T-helper 9 cell (primary cell): ENCODE measurements at places on chromosomes 3 and 15.

GRCh38 chr3:24311881-24312280 is 182.8 kb downstream of the THRB start:
- DNase-seq, result no peak

DNA sequence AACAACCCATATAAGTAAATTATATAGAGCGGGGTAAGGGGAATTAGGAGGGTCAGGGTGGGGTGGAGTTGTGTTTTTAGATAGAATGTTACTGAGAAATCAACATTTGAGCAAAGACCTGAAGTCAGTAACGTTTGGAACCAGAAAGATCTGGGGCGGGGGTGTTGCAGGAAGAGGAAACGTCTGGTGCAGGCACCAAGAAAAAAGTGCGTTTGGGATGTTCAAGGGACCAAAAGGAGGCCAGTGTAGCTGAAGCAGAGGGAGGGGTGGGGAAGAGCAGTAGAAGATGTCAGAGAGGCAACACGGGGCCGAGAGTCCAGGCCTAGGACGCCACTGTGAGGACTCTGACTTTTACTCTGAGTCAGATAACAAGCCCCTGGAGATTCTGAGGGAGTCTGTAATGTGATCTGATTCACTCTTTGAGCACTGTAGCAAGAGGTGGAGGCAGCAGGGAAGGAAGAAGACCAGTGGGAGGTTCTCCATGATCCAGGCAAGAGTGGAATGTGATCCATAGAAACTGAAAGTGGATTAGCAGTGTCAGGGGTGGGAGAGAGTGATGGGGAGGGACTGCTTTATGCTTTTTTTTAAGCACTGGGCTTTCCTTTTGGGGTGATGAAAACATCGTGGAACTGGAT is 179.3 kb upstream of the CHRM5 start:
- no peak for DNase-seq

DNA sequence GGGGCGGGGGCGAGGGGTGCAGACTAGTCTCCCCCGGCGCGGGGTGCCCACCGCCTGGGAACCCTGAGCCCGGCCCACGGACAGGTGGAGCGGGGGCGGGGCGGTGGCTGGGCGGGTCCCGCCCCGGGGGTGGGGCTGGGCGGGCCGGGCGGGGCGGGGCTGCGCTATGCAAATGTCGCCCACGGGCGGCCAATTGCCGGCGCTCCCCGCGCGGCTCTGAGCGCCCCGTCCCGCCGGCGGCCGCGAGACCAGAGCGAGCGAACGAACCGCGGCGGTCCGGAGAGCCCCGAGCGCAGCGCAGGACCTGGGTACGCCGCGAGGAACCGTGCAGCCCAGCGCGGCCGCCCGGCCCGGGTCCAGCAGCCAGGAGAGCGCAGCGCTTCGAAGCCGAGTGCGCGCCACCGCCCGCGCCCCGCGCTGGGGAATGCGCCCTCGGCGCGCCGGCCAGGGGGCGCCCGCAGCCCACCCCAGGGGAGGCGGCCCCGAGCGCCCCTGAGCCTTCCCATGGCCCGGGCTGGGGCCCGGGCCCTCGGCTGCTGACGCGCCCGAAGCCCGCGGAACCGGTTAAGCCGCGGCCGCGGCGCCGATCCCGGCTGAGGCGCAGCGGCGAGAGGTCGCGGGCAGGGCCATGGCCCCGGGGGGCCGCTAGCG is at the start of gene SEMA3F:
Gene SEMA3F (plus strand): TSS at position 485 of the 651 bp plus-strand sequence. CDS start 4,299 bp downstream, outside the sequence.
- peak; percentile 67 for DNase-seq

GRCh38 chr3:16386561-16386960 is 121.5 kb downstream of the OXNAD1 start:
- no peak for DNase-seq

- DNase-seq, result no peak
Observed at GRCh38 chr15:56168394-56168793, 75.3 kb downstream of the RFX7 start.

- DNase-seq, result no peak
Observed at GRCh38 chr3:32583708-32584107, 13.1 kb upstream of the DYNC1LI1 start.

DNA sequence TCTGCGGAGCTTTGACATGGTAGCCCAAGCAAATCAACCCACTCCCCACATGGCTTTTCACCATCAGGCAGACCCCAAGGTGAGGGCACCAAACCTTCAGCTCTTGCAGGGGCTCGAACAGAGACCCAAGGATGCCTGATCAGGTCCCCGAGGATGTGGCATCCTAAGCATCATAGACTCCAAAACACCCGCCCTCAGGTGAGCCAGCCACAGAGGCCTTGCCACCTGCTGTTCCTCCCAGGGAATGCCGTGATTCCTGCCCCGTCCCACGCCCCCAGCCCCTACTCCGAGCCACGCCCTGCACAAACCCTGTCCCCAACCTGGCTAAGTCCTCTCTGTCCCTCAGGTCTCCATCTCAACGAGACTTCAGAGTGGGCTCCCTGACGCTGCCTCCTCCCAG is 34.7 kb upstream of the SLC41A3 start:
- no peak for DNase-seq

DNA sequence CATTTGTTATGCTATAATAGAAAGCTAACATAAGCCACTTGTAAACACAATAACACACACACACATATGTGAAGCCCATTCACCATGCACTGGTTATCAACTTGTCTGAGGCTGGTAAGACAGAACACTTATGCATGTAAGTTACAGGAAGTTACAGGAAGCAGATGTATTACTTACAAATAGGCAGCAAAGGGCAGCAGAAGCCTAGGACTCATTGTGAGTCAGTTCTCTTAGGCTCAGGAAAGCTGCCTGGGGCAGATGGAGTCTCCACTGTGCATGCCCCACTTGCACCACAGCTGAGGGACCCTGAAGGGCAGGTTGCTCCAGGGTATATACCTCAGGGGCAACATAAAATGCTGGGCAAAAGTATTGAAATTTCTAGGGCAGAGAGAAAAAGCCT is 748.8 kb upstream of the CCDC54 start:
- no peak for DNase-seq

DNA sequence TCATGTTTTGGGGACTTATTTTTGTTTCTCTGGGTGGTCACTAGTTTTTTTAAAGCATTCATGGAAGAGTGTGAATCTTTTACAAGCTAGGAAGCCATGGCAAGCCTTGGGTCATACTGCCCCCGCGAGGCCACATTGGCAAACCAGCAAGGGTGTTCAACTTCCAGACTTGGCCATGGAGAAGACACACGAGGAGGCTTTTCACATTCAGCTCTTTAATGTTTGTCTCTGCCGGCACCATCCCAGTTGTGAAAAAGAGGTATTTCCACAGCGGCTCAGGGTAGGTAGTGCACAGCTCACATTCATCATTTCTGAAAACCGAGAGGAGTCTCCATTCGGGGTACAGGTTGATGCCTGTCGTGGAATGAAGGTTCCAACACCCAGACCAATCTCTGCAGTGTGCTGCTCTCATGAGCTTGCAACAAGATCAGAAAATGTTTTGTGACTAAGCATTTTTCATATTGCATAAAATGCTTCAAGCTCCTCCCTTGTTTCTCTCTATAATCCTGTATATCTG is 7.7 kb downstream of the CCR5 start:
- peak; percentile 50 for DNase-seq

DNA sequence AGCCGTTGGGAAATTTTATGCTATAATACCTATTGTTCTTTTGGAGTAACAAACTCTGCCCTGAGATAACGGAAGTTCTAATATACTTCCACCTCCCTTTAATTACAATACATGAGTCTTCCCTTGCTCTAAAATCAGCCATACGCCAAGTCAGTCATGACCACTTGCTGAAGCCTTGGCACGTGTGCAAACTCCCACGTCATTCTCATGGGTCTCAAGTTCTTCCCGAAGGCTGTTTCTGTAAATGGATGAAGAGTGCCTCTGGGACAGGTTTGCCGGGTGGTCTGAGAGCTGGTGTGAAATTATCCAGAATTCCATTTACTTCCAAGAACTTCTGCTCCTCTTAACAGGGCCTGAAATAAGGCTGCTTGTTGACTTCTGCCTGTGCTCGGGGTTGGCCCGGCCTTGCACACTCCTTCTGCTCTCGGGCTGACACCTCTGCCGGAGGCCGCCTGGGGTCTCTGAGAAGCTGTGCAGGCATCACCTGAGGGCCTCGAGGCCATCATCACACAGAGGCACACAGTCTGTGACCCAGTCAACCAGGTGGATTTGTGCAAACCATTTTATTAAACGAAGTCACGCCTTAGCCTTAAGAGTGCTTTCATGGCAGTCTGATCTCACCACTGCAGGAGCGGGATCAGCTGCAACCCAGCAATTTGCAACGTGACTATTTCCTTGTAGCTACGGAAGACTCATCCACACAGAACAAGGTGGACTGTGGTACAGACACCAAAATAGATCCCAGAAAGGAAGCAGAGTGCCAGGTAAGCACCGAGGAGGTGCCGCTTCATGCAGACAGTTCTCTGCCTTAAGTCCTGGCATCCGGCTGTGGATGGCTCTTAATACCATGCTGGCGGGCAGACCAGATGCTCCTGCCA is 120.1 kb downstream of the ADAMTS17 start:
- no peak for DNase-seq

- no peak for DNase-seq
Observed at GRCh38 chr15:81268881-81269601, 54.9 kb downstream of the STARD5 start.

DNA sequence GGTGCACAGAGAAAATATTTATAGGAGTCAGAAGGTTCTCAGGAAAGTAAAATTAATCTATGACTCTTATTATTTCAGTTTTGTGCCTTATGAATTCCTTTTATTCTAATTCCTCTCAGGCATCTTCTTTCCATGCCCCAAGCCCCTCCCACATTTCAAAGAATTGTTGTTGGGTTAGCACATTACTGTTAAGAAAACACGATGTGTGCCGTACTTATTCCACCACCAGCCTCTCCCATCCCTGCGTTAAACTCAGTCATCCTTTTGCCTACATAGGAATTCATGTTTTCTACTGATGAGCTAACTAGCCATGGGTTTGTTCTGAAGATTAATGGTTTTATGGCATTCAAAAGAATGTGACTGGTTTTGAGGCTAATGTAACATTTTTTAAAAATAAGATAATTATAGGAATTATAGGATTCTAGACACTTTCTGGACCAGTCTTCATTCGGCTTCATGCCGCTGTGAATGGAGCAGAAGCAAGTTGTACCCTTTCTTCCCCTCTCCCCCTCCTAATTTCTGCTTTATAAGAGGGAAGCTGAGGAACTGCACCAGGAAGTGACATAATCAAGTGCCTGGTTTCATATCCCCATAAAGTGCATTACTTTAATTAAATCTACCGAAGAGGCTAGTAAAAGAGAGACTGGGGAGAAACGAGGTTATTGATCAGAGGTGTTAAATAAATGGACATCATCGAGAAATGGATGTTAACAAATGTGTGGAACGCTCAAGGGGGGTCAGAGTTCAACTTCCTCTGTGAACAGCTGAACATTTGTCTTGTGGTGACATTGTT is 12.3 kb upstream of the MB21D2 start:
- no peak for DNase-seq

- no peak for DNase-seq
Observed at GRCh38 chr3:50515565-50516439, 12.4 kb upstream of the CACNA2D2 start.

GRCh38 chr3:37715976-37716375 is 145.7 kb upstream of the CTDSPL start:
- DNase-seq, result no peak

GRCh38 chr3:9473496-9474065 is 76.2 kb downstream of the SETD5 start:
- no peak for DNase-seq

DNA sequence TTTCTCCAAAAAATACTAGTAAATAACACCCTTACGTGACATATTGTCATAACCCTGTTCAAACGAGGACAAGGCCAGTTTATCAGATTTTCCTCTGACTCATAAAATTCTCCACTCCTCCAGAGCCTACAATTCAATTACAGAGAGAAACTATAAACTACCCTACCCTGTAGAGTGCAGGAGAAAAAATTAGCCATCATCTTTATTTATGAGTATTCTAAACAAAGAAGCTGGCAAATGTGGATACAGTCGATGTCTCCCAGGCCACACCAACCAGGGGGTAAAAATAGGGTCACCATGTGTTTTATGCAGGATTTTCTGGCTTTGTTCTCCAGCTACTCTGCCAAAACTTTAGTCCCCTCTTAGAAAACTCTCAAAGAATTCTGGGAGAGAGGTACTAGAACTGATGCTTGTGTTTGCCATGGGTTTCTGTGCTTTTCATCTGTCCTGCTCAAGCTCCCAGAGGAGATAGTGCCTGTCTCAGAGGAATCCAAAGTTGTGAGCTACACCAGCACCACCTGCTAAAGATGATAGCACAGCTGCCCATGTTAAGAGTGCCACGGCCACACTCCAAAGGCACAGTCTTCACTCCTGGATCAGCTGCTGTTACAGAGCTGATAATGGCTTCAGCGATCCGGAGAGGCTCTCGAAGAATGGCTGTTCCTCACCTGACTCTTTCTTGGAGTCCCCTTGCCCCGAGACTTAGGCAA is 150.2 kb downstream of the IMPG2 start:
- no peak for DNase-seq

DNA sequence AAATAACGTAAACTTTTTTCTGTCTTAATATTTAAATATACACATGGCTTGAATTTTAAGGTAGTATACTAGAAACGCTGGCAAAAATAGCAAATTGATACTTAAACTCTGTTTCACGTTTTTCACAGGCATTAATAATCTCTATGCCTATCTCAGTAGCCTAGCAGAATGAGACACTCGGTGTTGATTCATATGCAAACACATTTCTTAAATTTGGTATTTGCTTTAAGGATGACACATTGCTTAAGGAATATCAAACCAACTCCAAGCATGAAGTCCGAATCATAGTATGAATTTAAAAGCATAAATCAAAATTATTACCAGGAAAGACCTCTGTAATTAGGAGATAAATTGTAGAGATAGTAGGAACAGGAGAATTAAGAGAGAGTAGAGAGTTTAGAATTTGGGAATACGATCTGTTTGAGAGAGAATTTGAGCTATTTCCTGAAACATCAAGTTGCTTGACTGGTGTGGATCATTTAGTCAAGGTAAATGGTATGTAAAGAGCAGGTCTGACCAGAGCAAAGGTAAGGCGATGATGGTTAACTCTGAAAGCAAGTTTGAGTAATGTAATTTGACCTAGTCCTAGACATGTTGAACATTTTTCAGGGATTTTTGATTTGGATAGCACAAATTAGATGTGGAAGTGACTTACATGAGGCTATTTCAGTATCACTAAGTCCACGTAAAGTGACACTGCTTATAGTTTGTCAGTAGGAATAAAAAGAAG is 236.1 kb downstream of the ROBO1 start:
- no peak for DNase-seq

- no peak for DNase-seq
Observed at GRCh38 chr15:100947760-100948429, 28.7 kb downstream of the LRRK1 start.

DNA sequence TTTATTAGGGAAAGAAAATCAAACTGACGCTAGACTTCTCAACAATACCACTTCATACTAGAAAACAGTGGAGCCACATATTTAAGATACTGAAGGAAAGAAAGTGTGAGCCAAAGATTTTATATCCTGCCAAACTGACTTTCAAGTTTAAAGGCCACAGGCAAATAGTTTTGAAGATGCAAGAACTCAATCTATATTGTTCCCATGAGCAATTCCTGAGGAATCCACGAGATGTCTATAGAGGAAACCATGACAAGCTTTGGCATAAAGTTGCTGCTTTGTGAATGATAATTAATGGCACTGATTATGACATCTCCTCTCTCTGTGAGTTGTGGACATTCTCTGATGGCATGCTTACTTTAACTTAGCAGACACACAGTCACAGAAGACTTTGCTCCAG is 276.1 kb upstream of the GOLGA6L4 start:
- no peak for DNase-seq
